ENCODE measurements at places on chromosomes 4 and X. TPM values are rescaled to one million over a fixed set of nuclear protein-coding genes. Genes with fewer than 3 reads are reported as not detected.

- DNase-seq, result no peak
These were observed 63.9 kb downstream of the WFS1 start for GRCh38 chr4:6333301-6334202.

- no peak for DNase-seq
These were observed 44.3 kb downstream of the AR start for GRCh38 chrX:67587946-67588624.

Gene GAB3
- polyA plus RNA-seq, result 9.2 TPM

Gene DCAF12L2
- polyA plus RNA-seq, result 0.37 TPM

Gene CCDC149
- polyA plus RNA-seq, result 18.8 TPM

Gene CT55
- polyA plus RNA-seq, result 0.30 TPM

GRCh38 chrX:107747596-107748161, 27.9 kb downstream of the TSC22D3 start:
- no peak for DNase-seq

Gene AMOT
- polyA plus RNA-seq, result 21.5 TPM

GRCh38 chr4:98639523-98639922, 18.9 kb downstream of the TSPAN5 start:
- no peak for DNase-seq

DNA sequence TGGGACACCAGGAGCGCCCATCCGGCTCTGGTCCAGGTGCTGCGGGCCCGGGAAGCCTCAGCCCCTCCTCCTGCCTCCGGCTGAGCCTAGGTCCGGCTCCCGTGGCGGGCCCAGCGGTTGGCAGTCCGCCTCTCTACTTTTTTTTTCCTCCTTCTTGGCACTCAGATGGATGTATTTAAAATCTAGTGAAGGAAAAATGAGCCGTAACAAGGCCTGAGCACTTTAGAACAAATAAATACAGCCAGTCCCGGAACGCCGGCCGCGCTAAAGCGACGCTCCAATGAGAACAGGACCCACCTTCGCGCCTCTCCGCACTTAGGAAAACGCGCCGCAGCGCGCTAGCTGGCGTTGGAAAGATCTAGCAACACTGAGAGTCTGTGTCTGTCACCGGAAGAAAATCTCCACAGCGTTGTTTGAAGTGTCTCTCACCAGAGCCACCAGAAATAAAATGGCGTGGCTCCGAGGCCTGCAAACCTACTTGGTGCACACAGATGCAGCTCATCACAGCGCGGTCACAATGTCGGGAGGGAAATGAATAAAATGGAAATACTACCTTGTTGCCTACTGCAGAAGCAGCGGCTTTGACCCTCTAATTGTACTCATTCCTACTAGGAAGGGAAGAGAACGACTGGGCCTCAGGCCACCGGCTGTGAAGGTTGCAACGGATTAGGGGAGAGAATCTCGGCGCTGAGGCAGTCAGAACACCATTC, 4.7 kb downstream of the NEUROG2 start:
- no peak for DNase-seq

Gene PNMA6A
- polyA plus RNA-seq, result 2.8 TPM

DNA sequence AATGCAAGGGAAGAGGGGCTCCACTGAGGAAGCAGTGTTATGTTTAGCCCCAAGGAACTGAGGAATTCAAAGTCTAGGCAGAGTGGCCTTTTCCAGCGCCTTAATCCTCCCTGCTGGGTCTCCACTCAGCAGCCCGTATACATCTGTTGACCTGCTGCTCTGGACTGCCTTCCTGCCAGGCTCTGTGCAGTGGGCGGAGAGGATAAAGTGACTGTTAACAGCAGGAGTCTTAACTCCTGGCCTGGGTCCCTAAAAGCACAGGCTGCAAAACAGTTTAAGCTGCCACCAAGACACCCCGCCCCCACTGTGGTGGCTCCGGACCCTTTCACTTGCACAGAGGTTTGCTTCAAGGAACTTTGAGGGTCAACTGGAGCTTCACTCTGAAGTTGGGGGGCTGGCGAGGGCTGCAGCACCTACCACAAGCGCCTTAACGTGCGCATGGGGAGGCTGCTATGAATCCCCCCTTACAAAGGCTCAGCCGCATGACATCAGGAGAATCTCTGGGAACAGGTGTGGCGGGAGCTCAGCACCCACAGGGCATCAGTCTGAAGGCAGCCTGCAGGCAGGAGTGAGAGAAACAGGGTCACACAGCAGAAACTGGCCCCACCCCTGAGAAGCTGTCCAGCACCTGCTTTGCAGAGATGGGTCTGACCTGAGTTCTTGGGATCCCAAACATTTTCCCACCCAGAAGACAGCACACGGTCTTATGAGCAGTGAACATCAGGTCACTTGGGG, 358.2 kb upstream of the GATB start:
- no peak for DNase-seq

- no peak for DNase-seq
These were observed 121.2 kb downstream of the GASK1B start for GRCh38 chr4:158051401-158052235.

GRCh38 chr4:106603471-106603870, 234.9 kb upstream of the GIMD1 start:
- DNase-seq, result no peak

Gene ETNPPL
- not detected for polyA plus RNA-seq

DNA sequence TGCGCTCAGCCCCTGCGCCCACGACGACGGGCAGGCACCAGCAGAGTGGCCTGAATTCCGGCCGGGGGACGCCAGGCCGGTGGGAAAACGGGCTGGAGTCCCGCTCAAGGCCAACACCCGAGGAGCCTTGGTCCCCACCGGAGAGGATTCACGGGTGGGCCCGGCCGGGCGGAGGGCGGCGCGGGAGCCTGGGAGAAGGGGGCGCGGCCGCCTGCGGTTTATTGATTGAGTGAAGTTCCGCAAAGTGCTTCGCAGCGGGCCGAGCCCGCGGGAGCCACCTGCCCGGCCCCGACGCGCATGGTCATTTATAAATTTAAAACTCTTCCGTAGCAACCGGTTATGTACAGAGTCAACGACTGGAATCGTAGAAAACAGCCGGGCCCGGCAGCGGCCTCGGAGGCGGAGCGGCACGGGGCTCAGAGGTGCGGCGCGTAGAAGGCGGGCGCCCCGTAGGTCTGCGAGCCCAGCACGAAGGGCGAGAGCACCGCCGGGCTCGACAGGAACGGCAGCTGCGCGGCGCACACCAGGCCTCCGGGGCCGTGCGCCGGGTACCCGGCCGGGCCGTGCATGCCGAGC, 3.6 kb downstream of the NKX1-1 start:
- peak; percentile 25 for DNase-seq

GRCh38 chr4:62006108-62006507, 806.0 kb downstream of the ADGRL3 start:
- DNase-seq, result no peak

Gene GATA1
- polyA plus RNA-seq, result 1.2 TPM

Gene SSX4
- polyA plus RNA-seq, result not detected

DNA sequence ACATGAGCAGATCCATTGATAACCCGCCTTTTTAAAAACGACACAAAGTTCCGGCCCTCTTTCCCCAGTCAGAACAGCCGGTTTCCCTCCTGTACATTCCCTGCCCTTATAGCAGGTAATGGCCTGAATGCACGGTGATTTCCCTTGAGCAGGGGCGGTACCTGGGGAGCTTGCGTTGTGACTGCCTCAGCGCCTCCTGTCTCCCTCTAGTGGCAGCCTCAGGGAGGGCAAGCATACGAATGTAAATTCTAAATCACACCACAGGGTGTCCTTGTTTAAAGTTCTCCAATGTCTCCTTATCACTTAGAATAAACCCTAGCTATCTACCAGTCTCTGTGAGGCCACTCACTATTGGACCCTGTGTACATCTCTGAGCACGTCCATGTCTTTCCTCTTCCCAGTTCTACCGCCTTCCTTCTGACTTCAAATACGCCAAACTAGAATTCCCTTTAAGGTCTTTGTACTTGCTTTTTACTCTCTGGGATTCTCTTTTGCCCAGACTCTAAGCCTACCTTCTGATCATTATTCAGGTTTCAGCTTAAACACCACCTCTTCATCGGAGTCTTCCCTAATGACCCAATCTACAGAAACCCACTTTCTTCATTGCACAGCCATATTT, 18.4 kb upstream of the LDB2 start:
- DNase-seq, result no peak

Gene PAGE4
- not detected for polyA plus RNA-seq

DNA sequence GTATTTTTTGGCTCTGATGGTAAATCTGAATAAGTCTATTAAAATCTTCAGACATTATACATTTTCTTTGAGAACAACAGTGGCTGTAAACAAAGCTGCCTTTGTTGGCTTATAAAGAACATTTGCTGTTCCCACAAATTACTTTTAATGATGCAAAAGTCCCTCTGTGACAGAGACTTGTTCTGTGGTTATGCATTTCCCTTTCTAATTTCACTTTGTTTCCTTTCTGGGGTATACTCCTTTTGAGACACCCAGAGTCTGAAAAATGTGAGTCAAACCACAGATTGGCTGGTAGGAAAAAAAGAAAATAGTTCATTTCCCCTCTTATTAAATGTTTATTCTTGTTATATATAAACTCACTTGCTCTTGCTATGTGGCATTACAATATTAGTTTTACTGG, 402.4 kb downstream of the PACRGL start:
- no peak for DNase-seq

DNA sequence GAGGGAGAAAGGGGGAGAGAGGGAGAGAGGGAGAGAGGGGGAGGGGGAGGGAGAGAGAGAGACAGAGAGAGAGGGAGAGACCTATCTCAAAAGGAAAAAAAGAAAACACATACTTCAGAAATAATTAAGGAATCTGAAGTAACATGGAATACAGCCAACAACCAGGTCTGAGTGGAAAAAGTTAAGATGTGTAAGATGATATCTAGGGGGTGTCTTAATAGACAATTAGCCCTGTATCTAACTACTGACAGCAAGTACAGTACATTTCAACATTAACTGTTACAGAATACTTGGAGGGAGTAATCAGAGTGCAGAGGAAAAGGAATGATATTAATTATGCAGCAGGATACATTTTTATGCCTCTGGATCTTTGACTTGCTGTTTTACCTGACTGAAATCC, 22.4 kb downstream of the NUP54 start:
- no peak for DNase-seq

DNA sequence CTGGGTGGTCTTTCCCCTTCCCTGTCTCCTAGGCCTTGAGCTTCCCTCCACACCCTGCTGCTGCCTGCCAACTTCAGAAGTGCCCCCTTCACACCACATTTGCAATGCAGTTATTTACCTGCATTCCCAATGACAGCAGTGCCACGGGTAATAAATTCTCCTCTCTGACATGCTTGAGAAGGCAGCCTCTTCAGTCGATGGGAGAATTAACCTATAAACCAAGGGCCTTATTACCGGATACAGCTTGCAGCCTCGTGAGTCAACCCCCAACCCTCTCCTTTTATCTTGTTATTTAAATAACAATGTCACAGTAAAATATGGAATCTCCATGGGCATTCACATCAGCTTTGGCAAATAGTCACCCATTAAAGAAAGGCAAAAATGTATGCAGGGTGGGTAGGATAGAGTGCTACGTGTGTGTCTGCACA, 34.7 kb upstream of the LGI2 start:
- DNase-seq, result no peak

Gene ADGRG4
- polyA plus RNA-seq, result not detected

GRCh38 chrX:20664774-20665173, 398.1 kb upstream of the RPS6KA3 start:
- no peak for DNase-seq

Gene PABPC1L2A
- not detected for polyA plus RNA-seq

Gene MAGED4
- 33.0 TPM for polyA plus RNA-seq

GRCh38 chrX:15511563-15511962, 11.0 kb downstream of the BMX start:
- DNase-seq, result no peak

GRCh38 chr4:81667539-81667938, 195.8 kb upstream of the RASGEF1B start:
- no peak for DNase-seq

DNA sequence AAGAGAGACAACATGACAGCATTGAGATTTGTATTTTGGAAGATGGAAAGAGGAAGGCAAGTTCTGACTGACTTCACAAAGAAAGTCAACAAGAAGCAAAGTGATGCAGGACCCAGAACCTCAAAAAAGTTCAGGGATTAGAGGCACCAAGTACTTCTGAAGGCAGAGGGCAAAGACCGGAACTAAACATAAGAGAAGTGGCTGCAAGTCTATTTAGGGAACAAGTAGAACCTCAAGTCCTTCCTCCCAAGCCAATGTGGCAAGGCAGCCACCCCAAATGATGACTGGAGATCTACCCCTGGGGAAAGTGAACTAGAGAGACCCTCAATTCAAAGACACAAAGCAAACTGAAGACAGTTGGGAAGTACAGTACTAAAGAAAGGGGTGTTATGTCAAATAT, 46.6 kb downstream of the SLC39A8 start:
- no peak for DNase-seq

GRCh38 chrX:53256446-53257041, 24.8 kb downstream of the IQSEC2 start:
- no peak for DNase-seq

- DNase-seq, result no peak
These were observed 154.5 kb upstream of the GALNT7 start for GRCh38 chr4:173014113-173014558.

DNA sequence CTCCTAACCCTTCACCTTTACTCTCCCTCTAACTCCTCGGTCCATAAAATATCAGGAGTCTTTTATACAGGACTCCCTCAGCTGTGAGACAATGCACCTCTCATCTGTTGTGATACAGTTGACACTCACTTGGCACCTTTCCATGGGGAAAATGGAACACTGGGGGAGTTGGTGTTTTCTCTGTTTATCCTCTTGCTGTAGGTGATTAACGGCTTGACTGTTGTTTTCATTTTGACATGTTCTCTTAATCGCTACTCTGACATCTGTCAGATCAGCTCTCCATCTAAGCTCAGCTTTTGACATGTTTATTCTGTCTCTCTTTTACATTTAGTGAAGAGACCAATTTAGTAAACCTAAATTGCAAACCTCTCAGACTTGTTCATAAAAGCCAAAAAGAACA, 604.8 kb downstream of the TRAM1L1 start:
- no peak for DNase-seq

GRCh38 chr4:118388606-118389005, 35.8 kb upstream of the PRSS12 start:
- no peak for DNase-seq

Gene RHOH
- 0.75 TPM for polyA plus RNA-seq

GRCh38 chrX:95290455-95290854, 1394.2 kb upstream of the DIAPH2 start:
- DNase-seq, result no peak

- DNase-seq, result no peak
These were observed at the start of gene CDX4 for GRCh38 chrX:73446831-73447230. Gene CDX4, plus strand, starts transcription at chrX:73447053. Its CDS starts 201 bp downstream, at chrX:73447254.

Gene GPR119
- polyA plus RNA-seq, result not detected

- DNase-seq, result no peak
These were observed 905 bp upstream of the GALNTL6 start for GRCh38 chr4:171812333-171812664.

DNA sequence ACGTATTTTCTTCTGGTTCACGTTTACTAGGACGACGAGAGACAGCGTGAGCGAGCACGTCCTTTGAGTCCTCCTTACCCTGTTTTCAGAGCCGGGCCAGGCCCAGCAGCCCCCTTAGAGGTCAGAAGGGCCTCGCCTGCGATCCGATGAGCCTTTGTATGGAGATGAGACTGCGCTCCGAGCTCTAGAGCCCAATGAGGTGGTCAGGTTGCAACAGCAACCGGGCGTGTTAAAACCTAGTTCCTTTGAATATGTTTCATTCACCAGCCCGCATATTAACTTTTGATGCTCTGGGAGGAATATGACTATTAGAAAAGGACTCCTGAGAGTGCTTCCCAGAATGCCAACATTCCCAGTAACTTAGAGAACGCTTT, 55.6 kb upstream of the TADA2B start:
- DNase-seq, result no peak

GRCh38 chrX:83658731-83659130, 150.6 kb downstream of the POU3F4 start:
- DNase-seq, result no peak

Gene TMEM271
- polyA plus RNA-seq, result not detected
